ENCODE measurements at places on chromosomes 3 and 15.
A peak's percentile ranks its signal among the peaks of the same experiment; 100 is the strongest.

DNA sequence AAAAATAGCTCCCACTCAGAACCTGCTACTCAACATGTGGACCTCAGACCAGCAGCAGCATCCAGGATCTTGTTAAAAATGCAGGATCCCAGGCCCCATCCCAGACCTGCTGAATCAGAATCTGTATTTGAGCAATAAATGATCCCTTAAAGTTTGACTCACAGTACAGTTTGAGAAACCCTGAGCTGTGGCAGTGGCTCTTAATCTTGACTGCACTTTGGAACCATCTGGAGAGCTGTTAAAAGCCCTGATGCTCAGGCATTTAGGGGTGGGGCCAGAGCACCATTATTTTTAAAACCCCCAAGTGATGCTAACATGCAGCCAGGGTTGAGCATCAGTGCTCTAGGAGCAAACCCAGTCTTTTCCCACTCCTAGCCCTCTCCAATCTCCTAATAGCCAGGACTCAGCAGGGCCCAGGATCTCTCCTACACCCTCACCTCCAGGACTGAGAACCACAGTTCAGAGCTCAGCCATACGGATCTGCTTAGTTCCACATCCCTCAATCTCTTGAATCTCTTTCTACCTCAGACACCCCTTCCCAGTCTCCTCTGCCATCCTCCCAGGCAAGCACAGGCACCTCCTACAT is 10.2 kb downstream of the RFTN1 start:
- DNase-seq: no peak

DNA sequence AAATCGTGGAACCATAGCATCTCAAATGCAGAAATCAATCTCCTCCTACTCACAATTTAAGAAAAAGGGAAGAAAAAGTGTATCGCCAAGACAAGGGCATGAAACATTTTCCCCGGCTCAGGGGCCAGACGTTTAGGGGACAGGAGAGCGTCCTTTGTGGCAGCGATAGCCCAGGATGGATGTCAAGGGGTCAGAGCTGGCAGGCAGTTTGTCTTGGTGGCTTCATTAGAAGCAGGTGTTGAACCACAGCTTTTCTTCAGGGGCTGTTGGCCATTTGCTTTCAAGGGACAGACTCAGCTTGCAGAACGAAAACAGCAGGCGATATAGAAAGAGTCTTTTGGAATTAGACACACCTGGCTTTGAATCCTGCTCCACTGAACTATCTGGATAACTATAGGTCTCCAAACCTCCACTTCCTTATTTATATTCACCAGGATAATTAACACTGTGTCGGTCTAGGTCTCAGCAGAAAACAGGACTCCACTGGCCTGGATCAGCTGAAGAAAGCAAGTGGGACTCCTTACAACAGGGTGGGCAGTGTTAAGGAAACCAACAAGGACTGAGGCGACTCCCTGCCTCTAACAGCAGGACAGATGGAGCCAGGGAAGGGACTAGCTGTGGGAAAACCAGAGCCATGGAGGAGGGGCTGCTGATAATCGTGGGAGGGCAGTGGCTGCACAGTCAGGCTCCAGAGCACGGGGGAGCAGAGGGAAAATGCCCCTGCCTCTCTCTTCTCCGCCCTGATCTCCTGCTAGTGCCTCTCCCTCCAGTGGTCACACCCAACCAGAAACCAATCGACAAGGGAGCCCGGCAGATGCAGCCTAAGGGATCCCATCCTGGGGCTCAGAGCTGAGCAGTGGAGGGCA is 123.6 kb downstream of the LIPC start:
- DNase-seq: no peak

GRCh38 chr3:169764312-169764881 is 463 bp downstream of the TERC start:
- peak; percentile 64 for DNase-seq

DNA sequence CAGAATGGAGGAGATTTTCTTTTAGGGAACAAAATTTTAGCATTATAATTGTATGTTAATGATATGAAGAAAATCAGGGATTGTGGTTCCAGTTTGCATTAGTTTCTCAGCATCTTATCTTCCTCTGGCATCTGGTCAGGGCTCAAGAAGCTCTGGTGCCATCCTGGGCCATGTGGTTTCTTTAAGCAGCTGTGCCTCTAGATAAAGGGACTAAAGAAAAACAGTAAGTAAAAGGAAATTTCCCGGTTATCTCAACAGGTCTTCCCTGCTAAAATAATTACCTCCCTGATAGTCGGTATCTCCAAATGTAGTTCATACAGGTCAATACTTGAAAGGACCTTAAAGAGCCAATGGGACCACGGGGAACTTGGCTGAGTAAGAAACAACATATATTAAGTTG is 375.1 kb upstream of the RBMS3 start:
- DNase-seq: no peak

DNA sequence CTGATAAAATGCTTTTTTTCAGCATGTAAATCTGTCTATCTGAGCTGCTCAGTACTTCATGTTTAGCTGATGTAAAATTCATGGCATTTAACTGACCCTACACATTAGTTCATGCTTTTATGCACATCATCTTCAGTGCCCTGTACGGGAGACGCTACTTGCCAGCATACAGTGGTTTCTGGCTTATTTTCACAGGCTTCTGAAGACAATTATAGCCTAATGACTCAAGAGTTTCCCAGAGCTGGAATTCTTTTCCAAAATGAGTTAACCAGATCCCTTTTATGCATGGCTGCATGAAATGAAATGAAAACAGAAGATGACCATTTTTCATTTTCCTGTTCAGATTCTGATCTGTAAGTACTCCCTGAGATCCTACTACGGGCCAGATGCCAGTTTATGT is 1061.5 kb downstream of the ROBO2 start:
- DNase-seq: no peak

- DNase-seq: peak; percentile 29
Observed at GRCh38 chr3:113166719-113167492, 44.5 kb upstream of the BOC start.

DNA sequence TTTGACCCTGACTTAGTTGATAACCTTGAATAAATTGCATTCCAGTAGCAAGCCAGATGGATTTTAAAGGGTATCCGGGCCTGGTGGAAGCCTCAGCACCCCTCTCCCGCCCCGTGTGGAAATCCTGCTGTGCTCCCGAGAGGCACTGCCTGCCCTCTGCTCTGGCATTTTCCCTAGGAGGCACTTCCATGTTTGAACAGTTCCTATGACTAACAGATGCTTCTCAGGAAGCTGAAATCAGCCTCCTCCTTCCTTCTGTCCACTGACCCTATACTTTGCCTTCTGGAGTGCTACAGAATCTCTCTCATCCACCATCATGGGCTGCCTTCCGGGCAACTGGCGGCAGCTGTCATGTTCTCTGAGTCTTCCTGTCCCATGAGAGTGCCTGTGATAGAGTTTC is 90.8 kb downstream of the GABRG3 start:
- DNase-seq: no peak

DNA sequence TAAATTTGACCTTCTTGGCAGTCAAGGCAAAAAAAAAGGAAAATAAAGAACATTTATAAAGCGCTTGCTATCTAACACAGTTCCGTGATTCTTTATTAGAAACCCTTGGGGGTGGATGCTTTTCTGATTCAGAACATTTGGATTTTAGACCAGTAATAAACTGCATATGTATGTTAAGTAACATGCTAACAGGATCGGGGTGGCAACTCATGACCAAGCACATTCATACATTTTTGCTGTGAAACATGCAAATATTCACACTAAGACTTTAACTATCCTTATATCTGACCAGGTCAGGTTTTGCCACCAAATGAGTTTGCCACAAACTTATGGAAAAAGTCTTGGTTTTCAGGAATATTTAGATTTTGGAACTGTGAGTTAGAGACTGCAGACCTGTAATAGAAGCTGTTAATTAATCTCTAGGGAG is 30.4 kb upstream of the KLF13 start:
- no peak for DNase-seq

- DNase-seq: no peak
Observed at GRCh38 chr3:116260491-116260890, 184.8 kb downstream of the LSAMP start.

GRCh38 chr3:23113455-23114171 is 89.5 kb upstream of the UBE2E2 start:
- DNase-seq: peak; percentile 16

GRCh38 chr3:10558736-10559135 is 53.4 kb upstream of the ATP2B2 start:
- DNase-seq: no peak

GRCh38 chr3:11721479-11721878 is 77.8 kb upstream of the VGLL4 start:
- no peak for DNase-seq

DNA sequence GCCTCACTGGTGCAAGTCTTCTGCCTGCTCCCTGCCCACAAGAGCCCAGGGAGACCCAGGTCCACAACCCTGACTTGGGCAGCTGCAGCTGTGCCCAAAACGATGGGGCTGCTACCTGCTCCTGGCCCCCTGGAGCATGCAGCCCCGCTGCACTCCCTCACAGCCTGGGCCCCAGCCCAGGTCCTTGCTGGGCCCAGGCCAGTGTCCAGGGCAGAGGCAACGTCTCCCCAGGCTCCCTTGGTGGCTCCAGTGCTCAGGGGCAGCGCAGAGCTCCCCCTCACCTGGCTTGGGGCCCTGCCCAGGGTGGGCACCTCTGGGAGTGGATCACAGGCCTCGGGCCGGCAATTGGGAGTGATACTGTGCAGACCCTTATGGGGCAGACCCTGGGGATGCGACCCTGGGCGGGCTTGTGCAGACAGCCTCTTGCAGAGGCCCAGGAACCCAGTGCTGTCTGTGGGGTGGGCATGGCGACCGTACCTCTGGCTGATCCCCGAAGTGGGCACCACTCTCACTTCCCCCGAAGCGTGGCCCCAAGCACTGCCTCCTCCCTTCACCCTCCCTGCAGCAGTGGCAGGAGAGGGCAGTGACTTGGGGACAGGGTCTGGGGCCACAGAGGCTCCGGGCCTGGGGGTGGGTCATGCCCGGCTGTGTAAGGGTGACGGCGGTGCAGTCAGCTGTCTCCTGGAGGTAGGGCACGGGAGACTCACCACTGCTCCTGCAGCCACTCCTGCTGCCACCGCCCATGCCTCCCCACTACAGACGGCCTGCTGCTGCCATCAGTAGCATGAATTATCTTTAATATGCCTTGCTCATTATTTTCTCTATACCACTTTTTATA is 255.9 kb downstream of the DOCK3 start:
- no peak for DNase-seq

DNA sequence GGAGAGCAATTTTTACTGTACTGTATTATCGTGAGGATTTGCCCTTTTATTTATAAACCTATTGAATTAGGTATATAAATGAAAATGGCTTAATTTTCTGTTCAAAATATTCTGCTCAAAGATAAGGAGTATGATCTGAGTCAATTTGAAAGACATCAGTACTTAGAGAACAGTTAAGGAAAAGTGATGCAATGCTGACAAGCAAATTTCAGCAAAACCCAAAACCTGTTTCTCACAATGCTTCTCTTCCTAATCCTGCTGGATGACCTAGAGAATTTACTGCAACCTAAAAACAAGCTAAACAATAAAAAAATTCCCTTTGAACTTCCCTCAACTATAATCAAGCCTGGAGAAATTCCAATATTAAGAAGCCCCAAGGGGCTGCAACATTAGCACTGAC is 82.7 kb downstream of the RFX7 start:
- DNase-seq: no peak

GRCh38 chr3:56019490-56020146 is 448.6 kb downstream of the ERC2 start:
- no peak for DNase-seq

DNA sequence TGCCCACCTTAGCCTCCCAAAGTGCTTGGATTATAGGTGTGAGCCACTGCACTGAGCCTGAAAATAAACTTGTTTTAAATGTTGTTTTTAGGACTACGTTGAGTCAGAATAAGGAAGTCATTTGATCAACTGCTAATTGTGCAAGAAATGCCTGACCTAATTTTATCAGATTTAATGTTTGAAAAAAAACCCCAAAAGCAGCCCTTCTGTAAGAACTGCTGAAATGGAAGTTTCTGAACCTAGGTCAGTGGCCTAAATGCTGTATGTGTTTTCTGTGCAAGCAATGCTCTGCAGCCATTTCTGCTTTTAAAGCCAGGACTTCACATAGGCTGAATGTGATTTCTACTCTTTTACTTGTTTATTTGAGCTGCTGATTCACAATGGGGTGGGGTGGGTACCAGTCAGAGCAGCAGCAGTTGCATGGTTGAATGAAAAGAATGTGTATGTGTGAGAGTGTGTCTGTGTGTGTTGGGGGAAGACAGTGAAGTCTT is 6.6 kb downstream of the GPX1 start:
- DNase-seq: no peak

DNA sequence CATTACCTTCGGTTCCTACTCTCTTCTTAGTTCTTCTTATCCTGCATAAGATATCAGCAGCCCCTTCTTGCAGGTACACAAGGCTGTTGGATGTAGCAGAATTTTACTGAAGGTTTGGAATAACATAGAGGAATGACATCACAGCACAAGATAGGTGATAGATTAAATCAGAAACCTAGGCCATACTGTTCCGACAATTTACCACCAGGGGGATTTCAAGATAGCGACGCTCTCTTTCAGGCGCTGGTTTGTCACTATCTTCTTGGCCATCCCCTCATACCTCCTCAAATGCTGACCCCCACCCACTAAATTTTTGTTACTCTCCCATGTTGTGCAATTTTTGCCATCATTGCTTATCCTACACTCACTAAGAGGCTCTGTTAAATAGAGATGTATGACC is 3.5 kb downstream of the SIDT1 start:
- DNase-seq: no peak

GRCh38 chr15:59396679-59397078 is 24.0 kb upstream of the MYO1E start:
- no peak for DNase-seq

- DNase-seq: peak; percentile 80
Observed at GRCh38 chr3:64030741-64031140, 7.4 kb upstream of the PSMD6 start.

GRCh38 chr3:30613133-30613825 is 6.9 kb downstream of the TGFBR2 start:
- DNase-seq: no peak

DNA sequence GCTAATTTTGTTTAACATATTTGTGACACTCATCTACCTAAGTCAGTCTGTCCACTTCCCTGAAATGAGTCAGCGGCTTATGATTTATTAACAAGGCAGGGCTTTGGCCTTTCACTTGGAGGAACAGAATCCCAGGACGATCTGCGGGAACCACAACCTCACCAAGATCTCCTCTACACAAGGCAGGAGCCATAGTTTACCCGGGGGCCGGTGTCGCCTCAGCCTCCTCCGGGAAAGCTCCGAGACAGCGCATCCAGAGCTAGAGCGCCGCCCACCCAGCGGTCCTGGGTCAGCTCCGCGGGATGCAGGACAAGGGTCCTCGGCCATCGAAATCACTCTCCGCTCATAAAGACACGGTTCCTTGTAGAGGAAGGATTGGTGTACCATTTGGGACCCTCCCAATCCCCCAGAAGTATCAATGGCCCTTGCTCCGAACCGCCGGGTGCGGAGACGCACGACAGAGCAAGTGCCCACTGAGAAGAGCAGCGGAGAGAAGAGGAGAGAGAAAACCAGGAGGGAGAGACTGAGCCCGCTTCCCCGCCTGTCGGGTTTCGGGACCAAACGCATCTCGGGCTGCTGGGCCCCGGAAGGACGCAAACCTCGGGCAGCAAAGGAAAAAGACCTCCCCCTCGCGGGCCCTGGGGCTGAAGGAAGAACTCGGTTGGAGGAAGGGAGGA is 13.1 kb upstream of the ALCAM start:
- peak; percentile 56 for DNase-seq

Measured in psoas muscle (tissue), 8 donors.